Left colon (tissue), 2 donors: ENCODE measurements at places on chromosomes 3 and 15. TPM values are rescaled to one million over a fixed set of nuclear protein-coding genes. Genes with fewer than 3 reads are reported as not detected.

DNA sequence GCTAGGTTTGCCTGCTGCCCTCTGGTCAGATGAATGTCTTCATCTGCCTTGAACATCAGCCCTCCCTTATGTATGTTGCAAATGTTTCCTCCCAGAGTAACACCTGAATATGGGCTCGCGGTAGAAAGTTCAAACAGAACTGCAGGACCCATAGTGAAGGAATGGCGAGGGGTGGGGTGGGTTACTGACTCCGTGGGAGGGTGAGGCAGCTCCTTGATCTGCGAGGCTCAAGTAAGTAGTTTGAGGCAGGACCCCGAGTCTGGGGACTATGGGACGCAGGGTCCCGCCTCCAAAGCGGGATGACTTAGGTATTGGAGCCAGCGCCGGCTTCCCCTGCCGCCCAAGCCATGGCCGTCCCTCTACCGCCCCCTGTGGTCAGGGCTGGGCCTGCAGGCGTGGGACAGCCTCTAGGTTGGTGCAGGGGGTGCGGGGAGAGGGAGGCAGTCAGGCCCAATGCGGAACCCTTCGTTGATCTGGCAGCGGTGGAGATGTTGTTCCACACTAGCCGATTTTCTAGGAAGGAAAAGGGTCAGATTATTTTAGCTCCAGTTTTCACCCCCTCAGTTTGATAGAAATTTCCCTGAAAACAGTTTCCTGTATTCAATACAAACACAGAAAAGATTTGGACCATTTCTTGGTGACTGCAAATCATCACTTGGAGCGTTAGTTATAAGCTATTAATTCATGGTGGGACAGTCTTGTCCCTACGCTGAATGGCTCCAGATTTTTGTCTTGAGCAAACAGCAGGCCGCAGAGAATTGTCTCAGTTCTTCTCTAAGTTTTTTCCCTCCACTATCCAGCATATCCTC is 72.3 kb downstream of the CORO2B start:
- peak; percentile 71 for DNase-seq

GRCh38 chr3:186100398-186100797 is 8.5 kb downstream of the ETV5 start:
- no peak for DNase-seq

DNA sequence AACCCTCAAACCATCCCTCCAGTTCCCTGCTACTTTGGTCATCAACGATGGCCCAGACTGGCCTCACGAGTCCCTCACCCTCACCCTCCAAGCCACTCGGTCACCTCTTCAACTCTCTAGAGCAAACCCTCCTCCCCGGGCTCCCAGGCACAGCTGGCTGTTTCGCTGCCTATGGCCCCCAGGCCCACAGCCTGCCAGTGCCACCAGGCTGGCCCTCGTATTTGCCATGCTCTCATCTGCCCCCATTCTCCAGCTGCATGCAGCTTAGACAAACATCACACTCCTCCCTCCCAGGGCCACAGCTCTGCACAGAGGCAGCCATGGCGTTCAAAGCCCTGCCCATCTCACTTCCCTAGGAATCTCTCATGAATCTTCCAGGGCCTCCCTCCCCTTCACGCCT is 13.8 kb downstream of the RAB43 start:
- no peak for DNase-seq

Gene NOX5
- total RNA-seq, result 0.11 TPM

DNA sequence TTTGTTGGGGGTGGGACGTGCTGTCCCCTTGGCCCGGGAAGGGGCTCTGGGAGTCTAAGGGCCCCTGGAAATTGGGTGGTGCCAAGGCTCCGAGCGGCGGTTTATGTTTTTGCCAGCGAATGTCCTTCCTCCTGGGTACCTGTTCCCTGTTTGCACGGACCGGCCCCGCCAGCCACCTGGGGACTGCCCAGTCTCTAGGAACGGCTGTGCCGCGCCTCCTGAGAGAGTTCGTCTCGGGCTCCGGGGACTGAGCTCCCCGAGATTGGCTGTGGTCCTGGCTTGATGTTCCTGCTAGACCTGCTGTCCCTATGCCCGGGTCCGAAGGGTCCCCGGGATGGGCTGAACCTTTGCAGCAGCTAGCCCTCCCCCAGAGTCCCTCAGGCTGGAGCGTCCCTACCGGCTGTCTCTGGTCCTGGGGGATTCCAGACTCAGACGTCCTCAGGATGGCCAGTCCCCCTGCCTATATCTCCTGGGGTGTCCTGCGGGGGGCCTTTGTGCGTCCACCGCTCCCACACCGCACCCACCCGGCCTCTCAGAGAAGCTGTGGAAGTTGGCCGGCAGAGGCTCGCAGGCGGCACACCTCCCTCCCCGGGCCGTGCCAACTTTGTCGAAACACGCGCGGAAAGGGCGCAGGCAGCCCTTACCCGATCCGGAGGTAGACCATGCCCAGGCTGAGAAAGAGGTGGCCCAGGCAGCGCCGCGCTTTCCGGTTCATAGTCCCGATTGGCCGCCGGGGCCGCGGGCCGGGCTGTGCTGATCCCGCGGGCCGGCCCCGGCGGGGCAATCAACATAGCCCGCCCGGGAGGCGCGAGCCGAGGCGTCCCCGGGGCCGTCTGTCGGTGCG is 547 bp downstream of the WNT7A start:
- DNase-seq, result peak; percentile 19

DNA sequence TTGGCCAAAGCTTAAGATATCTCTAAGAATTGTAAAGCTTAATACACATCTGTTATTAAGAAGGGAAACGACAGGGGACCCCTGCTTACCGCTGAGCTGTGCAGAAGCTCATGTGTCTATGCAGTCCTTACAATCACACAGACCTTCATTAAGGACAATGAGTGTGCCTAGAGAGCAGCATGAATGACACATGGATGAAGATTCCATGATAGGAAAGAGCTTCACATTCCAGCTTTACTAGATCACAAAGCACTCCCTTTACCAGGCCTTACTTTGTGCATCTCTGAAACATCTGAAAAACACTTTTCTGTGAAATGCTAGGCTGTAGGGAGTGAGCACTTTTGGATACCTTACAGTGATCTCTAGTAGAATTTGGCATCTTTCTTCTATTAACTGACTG is 32.0 kb downstream of the RNF168 start:
- DNase-seq, result no peak

DNA sequence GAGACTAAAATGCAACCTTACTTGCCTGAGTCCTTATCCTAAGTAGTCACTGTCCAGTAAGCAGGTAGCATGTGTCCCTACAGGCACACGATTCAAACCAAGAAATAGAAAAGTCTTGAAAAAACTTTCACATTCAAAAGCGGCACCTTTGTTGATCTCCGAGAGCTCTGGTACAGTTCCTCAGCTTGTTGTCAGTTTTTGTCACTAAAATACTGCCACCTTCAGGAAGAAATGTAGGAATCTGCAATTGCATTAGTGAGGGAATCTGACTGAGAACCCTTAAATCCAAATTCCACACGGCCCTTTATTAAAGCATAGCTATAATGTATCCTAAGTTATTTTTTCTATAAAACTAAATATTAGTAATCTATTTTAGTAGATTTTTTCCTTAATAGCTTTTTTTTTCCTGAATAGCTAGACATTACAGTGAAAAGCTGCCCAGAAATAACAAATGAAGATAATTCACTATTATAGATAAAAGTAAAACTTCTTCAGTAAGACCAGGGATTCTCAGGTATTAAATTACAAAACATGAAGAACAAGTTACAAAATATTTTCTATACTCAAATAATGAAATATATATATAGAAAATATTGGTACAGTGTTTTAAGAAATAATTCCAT is 44.0 kb downstream of the CCDC54 start:
- DNase-seq, result no peak

- DNase-seq, result no peak
Measured at GRCh38 chr3:69219101-69219708, 96.8 kb upstream of the LMOD3 start.

GRCh38 chr3:134353831-134354611 is 20.2 kb downstream of the AMOTL2 start:
- DNase-seq, result peak; percentile 61

- no peak for DNase-seq
Measured at GRCh38 chr15:63018639-63019038, 23.9 kb upstream of the TPM1 start.

Gene SCN5A
- total RNA-seq, result 0.47 TPM

DNA sequence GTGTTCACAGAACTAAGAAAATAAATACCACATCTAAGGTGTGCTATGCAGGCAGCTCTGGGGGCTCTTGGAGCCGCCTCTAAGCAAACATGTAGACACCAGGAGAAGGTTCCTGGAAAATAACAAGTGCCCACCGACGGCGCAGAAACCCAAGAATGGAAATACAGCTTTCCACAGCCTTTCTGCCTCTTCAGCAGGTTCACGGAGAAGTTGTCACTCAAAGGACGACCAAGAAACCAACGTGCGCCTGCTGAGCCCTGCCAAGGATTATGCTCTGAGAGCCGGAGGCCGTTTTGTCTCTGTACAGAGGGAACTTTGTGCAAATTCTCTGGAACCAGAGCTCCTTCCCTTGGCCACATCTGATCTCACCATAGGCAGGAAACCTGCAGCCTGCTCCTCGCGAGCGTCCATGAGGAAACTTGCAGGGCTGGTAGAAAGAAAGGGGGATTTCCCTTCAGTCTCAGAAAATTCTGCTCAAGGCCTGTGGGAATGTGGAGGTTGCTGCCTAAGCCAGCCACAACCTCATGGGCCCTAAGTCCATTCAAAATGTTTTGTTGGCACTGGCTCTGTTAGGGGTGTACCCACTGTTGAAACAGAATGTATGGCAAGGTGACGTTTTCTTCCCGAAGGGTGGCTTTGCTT is 40.6 kb upstream of the ETV5 start:
- no peak for DNase-seq

Gene MKRN2OS
- 6.9 TPM for total RNA-seq

- no peak for DNase-seq
Measured at GRCh38 chr3:188646592-188646991, 492.6 kb downstream of the LPP start.

GRCh38 chr15:58433597-58434333 is 2.0 kb downstream of the LIPC start:
- no peak for DNase-seq

Gene ITIH1
- not detected for total RNA-seq

Gene TUSC7
- total RNA-seq, result not detected

Gene PPP2R3A
- total RNA-seq, result 21.3 TPM

Gene PSTPIP1
- 1.6 TPM for total RNA-seq

DNA sequence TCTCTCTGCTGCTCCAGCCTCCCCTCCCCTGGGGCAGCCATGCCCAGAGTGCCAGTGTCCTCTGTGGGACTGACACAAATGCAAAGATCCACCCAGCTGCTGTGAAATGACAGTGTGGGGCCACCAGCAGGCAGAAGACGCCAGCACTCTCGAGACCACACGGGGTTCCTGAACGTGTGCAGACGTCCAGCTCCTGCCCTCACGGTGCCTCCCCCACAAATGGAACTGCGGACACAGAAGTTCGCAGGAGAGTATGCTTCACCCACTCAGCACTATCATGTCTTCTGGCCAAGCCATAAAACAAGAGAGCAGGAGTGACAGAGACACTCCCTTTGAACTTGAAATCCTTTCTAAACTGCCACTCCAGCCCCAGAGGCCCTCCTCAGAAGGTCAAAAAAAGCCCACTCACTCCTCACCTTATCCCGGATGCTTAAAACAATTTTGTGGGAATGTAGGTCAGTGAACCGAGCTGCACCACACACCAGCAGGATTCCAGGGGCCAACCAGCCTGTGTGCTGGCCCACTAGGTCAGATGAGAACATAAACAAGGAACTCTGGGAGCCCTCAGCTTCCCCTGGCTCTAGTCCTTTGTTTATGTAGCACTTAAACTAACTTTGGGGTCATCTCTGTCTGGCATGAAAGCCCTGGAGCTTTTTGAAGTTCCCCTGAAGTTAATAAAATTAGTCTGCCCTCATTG is 112.6 kb downstream of the DNAJB8 start:
- DNase-seq, result no peak

Gene GOLGA6L9
- total RNA-seq, result 3.8 TPM

DNA sequence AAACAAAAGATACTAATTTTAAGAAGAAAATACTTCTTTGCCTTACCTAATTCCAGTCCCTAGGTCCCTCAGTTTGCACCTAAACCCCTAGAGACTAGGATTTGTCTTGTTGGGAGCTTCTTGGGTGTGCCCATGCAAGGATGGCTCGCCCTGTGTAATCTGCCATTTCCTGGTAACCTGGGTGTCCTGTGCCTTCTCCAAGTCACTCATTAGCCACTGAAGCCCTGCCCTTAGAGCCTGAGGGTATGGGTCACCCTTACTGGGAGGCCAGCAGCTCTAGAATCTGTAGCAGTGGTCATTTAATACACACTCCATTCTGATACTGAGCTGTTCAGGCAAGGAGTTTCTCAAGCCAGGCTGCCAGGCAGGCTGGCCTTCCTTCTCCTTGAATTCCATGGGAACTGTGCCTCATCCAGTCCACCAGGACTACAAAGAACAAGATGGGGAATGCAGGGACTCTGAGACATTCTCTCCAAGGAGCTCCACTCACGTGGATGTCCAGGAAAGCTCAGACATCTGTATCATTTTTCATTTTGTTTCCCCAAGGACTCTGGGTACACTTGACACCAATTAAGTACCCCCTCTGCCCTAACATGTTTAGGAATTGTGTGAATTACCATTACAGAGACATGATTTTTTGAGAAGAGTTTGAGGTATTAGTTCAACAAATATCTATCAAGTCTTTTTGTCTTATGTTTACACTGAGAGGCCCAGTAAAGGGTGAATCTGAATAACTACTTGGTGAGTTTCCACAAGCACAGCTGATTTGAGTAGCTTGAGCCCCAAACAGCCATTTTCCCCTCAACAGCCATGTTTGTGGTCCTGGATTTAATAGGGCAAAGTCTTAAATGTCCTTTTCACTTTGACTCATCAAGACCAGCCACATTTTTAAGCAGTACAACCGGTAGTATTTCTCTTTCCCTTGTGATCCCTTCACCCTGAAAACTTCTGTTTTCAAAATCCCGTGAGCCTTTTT is 52.6 kb downstream of the ARNT2 start:
- DNase-seq, result no peak

DNA sequence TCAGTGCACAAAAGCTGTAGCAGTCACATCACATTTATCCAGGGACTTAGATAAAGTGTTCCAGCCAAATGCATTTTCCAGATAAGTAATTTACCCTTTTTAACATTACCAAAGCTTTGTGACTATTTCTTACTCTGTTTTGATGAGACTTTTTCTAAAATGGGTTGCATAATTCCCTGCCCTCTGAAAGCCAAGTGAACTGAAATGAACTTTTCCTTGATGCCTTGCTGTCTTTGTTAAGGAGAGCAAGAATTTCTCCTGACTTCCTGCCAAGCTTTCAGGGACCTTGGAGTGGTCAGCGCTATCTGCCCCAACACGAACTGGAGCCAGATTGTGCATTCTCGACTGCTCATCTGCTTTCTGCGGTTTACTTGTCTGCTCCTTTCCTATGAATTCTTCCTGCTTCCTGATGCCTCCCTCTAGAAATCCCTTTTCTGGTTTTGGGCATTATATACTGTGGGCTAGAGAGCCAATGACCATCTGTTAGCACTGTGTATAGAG is 34.8 kb downstream of the EIF4E3 start:
- no peak for DNase-seq

Gene ZIC1
- total RNA-seq, result not detected

DNA sequence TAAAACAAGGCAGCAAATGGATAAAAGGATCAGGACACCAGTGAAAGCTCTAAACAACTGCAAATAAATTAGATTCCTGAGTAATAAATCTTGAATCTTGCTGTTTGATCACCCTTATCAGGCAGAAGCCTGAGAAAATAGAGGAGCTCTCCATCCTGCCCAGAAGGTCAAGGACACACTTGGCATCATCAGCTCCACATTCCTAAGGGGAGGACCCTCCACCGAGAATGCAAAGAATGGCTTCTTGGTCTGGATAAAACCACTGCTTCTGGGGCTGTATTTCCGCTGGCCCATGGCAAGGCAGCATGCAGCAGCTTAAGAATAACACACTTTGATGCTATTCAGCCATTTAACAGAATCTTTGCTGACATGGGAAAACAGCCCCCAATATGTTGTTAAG is 108.9 kb upstream of the TSC22D2 start:
- DNase-seq, result no peak
